ENCODE measurements at places on chromosomes 2 and 18.

DNA sequence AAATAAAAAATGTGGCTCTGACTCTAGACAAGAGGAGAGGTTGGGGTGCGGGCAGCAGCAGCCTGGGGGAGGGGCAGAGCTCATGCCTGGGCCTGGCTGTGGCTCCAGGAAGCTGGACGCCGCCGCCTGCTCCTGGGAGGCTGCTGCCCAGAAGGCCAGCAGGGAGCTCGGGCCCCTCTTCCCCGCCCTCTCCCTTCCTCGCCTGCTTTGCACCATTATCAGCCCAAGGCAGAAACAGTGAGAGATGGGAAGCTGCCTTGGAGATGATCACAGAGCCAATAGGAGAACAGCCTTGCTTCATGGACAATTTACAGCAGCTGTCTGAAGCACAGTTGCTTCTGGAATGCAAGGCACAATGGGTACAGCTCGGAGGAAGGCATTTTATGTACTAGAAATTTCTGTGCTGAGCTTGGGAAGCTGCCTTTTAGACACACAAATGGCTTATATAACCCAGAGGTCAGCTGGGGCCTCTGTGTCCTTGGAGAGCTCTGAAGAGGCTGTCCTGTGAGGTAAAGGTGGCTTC is 55.3 kb upstream of the AFF3 start:
- DNase-seq: peak; percentile 39

- DNase-seq: no peak
Observed at GRCh38 chr2:18792684-18793083, 203.3 kb upstream of the NT5C1B start.

GRCh38 chr2:101146535-101146934 is 4.6 kb downstream of the TBC1D8 start:
- no peak for DNase-seq

- peak; percentile 87 for DNase-seq
Observed at GRCh38 chr2:237209885-237210284, 124.2 kb downstream of the COPS8 start.

DNA sequence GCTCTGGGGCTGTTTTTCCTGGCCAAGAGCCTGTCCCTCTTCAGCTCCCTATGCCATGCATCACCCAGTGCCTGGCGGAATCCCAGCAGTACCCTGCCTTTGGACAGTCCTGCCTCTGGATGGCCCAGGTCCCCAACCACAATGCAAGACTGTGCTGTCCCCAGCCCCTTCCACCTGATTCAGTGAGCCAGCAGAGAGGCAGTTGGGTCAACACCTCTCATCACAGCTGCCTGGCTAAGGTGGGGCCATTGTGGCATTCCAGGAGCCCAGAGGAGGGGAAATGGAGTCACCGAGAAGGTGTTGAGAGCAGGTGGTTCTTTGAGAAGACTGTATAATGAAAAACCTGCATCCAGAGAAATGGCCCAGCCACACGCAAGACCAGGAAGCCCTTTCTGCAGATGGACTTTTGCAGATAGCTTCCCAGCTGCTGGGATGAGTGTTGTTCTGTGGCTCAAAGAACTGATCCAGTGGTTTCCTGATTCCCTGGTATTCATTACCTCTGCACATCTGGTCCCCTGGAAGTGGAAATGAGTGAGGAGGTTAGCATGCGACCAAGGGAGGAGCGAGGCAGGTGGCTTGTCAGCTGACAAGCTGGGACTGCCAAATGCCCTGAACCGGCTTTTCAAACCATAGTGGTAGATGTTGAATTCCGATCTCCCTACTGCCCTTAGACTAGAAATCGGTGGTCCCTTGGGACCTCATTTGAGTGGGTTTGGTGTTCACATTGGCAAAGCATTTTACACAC is 1.7 kb upstream of the ASPRV1 start:
- no peak for DNase-seq
